ENCODE measurements at places on chromosomes 11 and 22. TPM values are rescaled to one million over a fixed set of nuclear protein-coding genes. Genes with fewer than 3 reads are reported as not detected.

CAPN5 gene
- 34.0 TPM for polyA plus RNA-seq

TRIM6 gene
- polyA plus RNA-seq, result 38.2 TPM

OR51I1 gene
- not detected for polyA plus RNA-seq

CASP5 gene
- polyA plus RNA-seq, result not detected

SSH3 gene
- polyA plus RNA-seq, result 29.8 TPM

TMEM191C gene
- polyA plus RNA-seq, result 2.0 TPM

DDI1 gene
- polyA plus RNA-seq, result not detected

PPP1R14B gene
- polyA plus RNA-seq, result 98.3 TPM

SESN3 gene
- 65.5 TPM for polyA plus RNA-seq

MS4A7 gene
- 7.8 TPM for polyA plus RNA-seq

CRYBB2 gene
- not detected for polyA plus RNA-seq

CYTH4 gene
- polyA plus RNA-seq, result 3.6 TPM

GPHA2 gene
- polyA plus RNA-seq, result 2.1 TPM

PIK3C2A gene
- 64.5 TPM for polyA plus RNA-seq

RASGRP2 gene
- 6.7 TPM for polyA plus RNA-seq

C22orf31 gene
- 0.76 TPM for polyA plus RNA-seq

LRRC10B gene
- polyA plus RNA-seq, result 1.4 TPM

SLC5A1 gene
- polyA plus RNA-seq, result 0.61 TPM

ST14 gene
- polyA plus RNA-seq, result 34.6 TPM

OLFML1 gene
- polyA plus RNA-seq, result 29.8 TPM

C11orf91 gene
- not detected for polyA plus RNA-seq

RBFOX2 gene
- 125 TPM for polyA plus RNA-seq

DSCAML1 gene
- polyA plus RNA-seq, result 2.4 TPM

DCPS gene
- polyA plus RNA-seq, result 15.4 TPM

ANO5 gene
- 3.3 TPM for polyA plus RNA-seq

SLC25A45 gene
- polyA plus RNA-seq, result 5.6 TPM

APOA4 gene
- not detected for polyA plus RNA-seq

MYBPC3 gene
- 0.10 TPM for polyA plus RNA-seq

KLHDC7B gene
- polyA plus RNA-seq, result 0.30 TPM

RRP8 gene
- 29.9 TPM for polyA plus RNA-seq

MUC5AC gene
- polyA plus RNA-seq, result 0.01 TPM

SMIM38 gene
- 2.0 TPM for polyA plus RNA-seq

EIF3M gene
- polyA plus RNA-seq, result 625 TPM
